ENCODE measurements at places on chromosomes 11 and 22.

DNA sequence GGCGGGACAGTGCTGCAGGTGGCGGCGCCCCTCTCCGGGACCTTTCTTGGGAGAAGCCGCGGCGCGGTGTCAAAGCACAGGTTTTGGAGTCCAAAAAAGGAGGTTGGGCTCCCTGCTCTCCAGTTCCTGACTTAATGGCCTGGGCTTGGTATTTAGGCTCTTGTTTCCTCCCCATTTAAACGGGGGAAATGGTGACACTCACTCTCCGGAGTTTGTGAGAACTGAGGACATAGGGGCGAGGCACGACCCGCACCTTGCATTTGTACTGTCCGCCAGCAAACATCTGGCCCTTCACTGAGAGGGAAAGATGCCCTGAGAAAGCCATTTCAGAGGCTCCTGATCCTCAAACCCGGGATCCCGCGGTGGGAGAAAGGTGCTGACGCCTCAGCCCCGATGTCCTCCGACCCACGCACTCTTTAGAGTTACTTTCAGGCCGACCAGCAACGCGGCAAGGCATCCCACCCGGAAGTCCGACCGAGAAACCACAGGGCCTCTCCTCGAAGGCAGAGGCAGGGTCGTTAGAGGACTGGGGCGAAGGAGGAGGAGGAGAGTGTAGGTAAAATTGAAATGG is 2.9 kb upstream of the WDR74 start:
- DNase-seq, result no peak

- DNase-seq, result no peak
Observed at GRCh38 chr11:92770981-92771380, 198.5 kb upstream of the MTNR1B start.

GRCh38 chr22:42342426-42343120 is 72.1 kb upstream of the TCF20 start:
- DNase-seq, result no peak

GRCh38 chr11:47583844-47584243 is 2.6 kb upstream of the FAM180B start:
- DNase-seq, result no peak

- DNase-seq, result no peak
Observed at GRCh38 chr11:63504933-63505586, 824 bp upstream of the LGALS12 start.

DNA sequence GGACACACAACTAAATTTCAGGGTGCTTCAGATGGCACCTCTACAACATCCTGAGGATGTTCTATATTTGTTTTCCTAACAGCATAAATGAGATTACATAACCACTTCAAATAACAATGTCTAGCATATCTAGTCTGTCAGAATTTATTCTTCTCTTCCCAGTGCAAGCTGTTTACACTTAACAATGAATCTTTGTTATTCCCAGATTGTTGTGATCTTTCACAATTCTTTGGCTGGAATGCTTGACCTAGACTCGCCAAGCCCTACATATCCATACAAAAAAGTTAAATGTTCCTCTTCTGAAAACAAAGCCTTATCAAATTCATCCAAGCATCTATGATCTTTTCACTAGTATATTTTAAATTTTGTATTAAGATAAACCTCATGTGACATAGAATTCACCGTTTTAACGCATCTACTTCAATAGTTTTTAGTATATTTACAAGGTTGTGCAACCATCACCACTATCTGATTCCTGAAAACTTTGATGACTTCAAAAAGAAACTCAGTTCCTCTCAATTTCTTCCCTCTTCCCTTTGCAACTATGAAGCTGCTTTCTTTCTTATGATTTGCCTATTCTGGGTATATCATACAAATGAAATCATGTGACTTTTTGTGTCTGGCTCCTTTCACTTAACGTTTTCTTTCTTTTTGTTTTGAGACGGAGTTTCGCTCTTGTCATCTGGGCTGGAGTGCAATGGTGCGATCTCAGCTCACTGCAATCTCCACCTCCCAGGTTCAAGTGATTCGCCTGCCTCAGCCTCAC is 61.7 kb upstream of the CHRNA10 start:
- no peak for DNase-seq

DNA sequence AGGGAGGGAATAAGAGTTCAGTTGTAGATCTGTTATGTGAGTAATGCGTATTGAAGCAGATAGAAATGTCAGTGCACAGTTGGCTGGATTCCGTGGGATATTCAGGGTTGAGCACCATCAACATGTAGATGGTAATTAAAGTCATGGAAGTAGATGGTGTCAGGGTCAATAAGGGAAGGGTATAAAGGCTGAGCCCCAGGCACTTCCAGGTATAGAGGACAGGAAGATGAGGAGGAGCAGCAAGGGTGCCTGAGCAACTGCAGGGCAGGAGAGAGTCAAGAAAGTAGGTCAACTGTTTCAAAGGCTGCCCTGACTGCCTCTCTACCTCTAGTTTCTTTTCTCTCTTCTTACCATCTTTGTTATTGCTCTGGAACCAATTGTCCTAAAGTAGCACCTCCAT is 85.9 kb downstream of the MICAL2 start:
- DNase-seq, result no peak
